ENCODE measurements at places on chromosomes 11 and 22.

GRCh38 chr11:10490398-10491241 is 35.6 kb downstream of the AMPD3 start:
- peak; percentile 99 for DNase-seq

GRCh38 chr11:15800111-15800800 is 556.1 kb downstream of the SOX6 start:
- DNase-seq: peak; percentile 94

DNA sequence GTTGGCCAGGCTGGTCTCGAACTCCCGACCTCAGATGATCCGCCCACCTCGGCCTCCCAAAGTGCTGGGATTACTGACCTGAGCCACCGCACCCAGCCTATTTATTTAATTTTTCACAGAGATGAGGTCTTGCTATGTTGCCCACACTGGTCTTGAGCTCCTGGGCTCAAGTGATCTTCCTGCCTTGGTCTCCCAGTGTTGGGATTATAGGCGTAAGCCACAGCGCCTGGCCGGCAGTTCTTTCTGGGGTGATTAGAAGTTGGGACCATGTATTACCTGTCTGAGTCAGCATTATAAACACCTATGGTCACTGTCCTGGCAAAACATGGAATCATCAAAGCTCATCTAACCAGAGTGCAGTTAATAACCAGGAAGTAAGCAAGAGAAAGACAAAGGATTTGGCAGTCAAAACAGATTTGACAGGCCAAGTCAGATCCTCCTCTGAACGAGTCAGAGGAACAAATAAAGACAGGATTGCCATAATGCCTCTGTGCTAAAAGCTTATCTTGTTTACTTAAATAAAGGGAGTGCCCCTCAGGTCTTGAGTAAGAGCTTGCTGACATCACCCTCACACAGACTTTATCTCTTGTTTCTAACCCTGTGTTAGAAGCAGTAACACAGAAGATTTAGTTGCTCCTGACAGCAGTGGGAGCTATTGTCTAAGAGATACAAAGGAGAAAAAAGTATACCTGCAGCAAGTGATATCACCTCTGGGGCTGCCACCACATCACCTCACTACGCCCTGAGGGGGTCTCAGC is 3.7 kb downstream of the SERPIND1 start:
- peak; percentile 94 for DNase-seq

- no peak for DNase-seq
Observed at GRCh38 chr11:106989078-106989455, 29.2 kb downstream of the GUCY1A2 start.

GRCh38 chr11:32391956-32392553 is 43.3 kb downstream of the WT1 start:
- DNase-seq: peak; percentile 95

- peak; percentile 29 for DNase-seq
Observed at GRCh38 chr11:93740031-93740729, 1.1 kb downstream of the TAF1D start.

- DNase-seq: no peak
Observed at GRCh38 chr11:124874571-124875255, 9.5 kb downstream of the ROBO3 start.

- no peak for DNase-seq
Observed at GRCh38 chr11:60875366-60876167, 8.2 kb downstream of the ZP1 start.

GRCh38 chr11:105100206-105100605 is 39.4 kb downstream of the CARD18 start:
- DNase-seq: no peak

DNA sequence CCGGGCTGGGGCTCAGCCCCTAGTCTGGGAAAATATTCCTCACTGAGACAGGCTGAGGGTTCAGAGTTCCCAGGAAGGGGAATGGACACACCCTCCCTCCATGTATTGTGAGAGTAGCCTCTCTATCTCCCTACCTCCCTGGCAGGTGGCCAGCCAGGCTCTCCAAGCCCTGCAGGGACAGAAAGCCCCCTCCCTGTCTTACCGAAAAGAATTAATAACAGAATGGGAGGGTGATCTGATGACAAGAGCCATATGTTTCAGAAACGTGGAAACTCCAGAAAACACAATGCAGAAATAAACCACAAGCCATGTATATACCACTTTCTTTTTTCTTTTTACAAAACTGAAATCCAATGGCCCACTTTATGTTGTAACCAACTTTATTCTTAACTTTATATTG is 140.0 kb downstream of the CHST1 start:
- DNase-seq: no peak

DNA sequence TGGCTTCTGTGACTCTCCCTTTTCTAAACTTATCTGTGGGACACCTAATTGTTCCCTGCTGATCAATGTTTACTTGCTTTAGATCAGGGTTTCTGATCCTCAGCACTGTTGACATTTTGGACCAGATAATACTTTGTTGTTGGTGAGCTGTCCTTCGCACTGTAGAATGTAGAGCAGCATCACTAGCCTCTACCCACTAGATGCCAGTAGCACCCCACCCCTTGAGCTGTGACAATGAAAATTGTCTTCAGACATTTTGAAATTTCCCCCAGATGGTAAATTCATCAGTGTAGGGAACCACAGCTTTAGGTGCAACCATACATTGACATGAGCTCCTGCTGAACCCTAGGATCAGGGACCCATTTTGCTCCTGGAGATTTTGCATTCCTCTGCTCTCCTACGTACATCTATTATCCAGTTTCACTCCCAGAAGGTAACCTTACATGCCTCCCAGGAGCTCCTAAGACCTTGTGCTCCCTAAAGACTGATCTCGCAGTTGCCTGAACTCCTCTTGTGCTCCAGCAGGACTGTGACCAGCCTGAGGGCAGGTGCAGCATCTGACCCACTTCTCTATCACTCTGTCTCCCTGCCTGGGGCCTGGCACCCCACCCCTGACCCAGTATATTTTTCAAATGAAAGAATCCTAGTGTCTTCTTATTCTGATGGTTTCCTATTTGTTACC is 107.8 kb downstream of the FAR1 start:
- DNase-seq: peak; percentile 7

GRCh38 chr11:115469361-115469760 is 34.9 kb downstream of the CADM1 start:
- DNase-seq: no peak

- peak; percentile 73 for DNase-seq
Observed at GRCh38 chr11:45857961-45858474, 10.7 kb downstream of the CRY2 start.

- no peak for DNase-seq
Observed at GRCh38 chr11:73361953-73362776, 14.0 kb upstream of the RELT start.

DNA sequence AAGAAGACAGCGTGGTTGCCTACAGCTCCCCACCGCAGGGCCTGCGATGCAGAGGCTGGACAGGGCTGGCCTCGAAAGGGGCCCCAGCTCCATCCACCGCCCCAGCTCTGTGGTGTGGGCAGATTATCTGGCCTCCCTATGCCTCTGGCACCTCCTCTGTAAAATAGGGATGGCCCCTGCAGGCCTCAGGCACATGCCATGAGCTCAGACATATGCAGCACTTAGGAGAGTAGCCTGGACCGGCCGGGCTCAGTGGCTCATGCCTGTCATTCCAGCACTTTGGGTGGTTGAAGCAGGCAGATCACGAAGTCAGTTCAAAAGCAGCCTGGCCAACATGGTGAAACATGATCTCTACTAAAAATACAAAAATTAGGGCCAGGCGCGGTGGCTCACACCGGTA is 7.4 kb downstream of the APOBEC3D start:
- DNase-seq: no peak

DNA sequence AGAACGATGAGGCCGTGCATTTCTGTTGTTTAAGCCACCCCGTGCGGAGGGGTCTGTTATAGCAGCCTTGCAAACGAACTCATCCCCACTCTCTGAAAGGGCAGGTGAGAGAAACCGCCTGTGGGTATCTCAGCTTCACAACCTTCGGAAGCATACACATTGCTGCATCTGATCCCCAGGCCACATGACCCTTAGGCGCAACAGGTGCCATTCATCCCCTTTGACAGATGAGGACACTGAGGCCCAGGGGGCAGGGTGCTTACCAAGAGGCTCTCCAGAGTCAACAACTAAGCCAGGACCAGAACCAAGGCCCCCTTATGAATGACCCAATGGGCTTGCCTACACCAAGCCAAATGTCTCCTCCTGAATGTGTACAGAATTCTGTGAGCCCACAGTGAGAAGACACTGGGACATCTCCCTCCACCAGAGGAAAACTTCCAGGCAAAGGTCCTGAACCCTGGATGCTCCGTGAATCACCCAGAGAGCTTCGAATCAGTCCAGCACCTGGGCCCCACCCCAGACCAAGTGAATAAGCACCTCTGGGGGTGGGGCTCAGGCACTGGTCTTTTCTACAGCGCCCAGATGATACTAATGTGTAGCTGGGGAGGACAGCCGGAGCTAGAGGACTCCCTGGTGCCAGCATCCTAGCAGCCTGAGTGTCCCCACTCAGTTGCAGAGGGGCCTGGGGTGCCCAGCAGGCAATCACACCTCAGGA is 83.2 kb downstream of the BUD13 start:
- DNase-seq: no peak

- no peak for DNase-seq
Observed at GRCh38 chr11:19800714-19801519, 88.3 kb downstream of the NAV2 start.

DNA sequence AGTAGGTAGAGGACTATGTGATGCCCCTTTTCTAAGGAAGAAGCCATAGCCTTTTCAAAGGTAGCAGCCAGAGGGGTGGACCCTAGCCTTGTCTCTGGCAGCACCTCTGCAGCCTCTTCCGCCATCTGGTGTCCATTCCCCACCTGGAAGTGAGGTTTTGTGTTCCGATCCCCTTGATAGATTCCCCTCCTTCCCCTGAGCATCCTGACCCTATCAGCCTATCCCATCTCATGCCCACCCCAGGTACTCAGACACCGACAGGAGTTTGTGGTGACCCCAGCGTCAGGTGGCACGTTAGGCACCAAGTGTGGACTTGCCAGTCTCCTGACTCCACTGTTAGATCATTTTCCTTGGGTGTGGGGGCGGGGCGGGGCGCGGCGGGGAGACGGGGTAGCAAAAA is 398 bp upstream of the FAM89B start:
- peak; percentile 56 for DNase-seq

- no peak for DNase-seq
Observed at GRCh38 chr11:561148-562003, 606 bp downstream of the RASSF7 start.

DNA sequence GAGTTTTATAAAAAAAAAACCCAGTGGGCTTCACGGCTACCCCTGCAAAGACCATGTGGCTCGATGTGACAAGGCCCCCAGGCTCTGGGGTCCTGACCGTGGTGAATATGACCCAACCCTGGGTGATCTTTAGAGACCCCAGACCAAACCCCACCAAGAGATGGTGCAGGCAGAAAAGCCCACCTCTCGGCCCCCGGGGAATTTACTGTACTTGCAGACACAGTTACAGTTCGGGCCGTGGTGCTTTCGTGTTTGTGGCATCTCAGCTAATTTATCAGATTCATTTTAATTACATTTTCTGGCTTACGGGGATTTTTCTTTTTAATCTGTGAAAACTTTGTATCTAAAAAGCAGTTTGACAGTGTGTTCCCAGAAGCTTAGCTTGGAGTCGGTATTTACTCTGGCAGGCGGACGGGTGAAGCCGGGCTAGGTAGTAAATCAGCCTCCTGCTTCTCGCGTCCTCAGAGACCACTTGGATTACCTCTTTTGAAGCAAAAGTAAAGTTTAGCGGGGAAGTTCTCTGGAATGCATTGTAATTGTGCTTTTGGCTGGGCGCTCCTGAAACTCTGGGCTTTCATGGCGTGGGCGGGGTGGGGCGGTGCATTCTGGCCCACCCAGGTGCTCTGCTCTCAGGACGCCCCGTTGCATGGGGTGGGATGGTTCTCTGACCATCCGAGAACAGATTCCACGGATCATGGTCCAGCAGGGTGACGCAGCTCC is 25.3 kb downstream of the ANO1 start:
- DNase-seq: no peak

- peak; percentile 98 for DNase-seq
Observed at GRCh38 chr11:95231127-95231880, at the start of gene SESN3. SESN3 (minus strand) TSS chr11:95231202; CDS start chr11:95230860, 342 bp downstream.

DNA sequence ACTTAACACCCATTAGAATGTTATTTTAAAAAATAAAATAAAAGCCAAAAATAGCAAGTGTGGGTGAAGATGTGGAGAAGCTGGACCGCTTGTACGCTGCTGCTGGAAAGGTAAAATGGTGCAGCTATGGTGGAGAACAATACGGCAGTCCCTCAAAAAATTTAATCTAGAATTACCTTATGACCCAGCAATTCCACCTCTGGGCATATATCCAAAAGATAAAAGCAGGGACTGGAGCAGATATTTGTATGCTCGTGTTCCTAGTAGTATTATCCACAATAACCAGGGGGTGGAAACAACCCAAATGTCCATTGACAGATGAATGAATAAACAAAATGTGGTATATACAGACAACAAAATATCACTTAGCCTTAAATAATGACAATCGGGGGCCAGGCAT is 6.1 kb upstream of the APOA5 start:
- no peak for DNase-seq

GRCh38 chr22:19520007-19520406 is 4.2 kb downstream of the CLDN5 start:
- DNase-seq: no peak

DNA sequence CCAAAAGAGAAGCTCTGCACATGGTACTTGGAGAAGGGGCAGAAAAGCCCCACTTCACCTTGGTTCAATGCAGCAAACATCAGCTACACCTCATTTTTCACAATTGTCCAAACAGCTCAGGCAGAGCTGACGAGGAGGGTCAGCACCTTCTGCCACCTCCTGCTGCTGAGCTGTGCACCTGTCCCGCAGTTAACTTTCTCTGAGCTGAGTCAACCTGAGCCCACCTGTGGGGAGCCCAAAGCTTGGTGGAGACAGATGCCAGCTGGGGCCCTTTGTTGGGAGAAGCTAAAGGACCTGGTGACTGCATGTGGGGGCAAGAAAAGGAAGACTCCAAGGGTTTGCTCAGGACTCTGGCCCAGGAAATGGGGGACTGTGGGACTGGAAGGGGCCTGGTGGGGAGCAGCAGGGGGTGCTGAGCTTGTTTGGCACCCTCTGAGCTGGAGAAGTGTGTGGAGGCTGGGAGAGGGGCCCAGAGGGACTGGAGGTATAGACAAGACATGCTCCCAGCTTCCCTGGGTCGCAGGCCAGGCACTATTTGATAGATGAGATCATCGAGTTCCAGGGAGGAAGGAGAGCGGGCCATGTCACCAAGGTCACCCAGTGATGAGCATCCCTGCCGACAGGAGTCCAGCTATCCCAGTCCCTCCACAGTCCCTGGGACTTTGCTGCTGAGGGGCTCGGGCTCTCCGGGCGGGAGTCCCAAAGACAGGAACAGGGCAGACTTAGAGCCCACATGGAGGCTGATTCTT is 53.5 kb downstream of the KCNJ4 start:
- DNase-seq: no peak

Measured in cardiac fibroblast (primary cell).